Occipital lobe (tissue), 3 donors: ENCODE measurements at places on chromosomes 7 and 10. TPM values are rescaled to one million over a fixed set of nuclear protein-coding genes. Genes with fewer than 3 reads are reported as not detected.

GRCh38 chr7:90736968-90737939 is 141.1 kb downstream of the CDK14 start:
- no peak for DNase-seq

GRCh38 chr10:80139265-80139664 is 6.7 kb downstream of the PLAC9 start:
- no peak for DNase-seq

DNA sequence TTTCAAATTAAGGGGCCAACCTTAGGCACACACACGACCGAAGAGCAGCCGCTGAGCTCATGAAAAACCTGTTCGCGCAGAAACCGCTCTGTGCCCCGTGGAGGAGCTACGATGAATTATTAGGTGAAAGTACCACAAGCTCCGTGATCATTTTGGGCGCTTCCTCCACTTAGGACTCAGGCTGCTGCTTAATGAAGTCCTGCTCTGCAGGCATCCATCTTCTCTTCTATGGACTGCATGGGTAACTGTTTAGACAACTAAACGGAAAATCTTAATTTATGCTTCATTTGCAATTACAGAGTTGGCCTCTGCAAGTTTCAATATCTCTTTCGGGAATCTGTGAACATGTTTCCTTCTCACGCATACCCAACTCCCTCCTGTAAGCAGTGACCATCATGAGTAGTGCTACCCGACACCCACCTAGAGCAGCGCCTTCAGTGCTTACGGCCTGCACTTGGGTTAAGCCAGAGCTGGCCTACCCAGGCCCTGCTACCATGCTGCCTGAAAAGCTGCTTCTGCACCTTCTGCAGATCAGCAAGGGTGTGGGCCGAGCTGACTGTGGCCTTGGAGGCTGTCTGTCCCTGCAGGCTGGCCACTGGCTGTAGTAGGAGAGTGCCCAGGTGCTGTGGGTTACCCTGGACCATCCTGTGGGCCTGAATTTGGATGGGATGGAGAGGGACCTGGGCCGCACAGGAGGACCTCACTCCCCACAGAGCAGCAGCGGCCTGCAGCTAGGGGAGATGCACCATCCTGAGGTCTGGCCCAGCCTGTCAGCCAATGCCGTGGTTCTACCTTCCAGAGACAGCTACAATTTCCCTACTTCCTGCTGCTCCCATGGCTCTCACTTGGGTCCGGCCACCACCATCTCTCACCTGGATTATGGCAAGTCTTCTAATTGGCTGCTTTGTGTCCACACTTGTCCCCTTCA is 36.0 kb downstream of the GNA12 start:
- no peak for DNase-seq

PON1 gene
- total RNA-seq, result not detected

- DNase-seq, result no peak
Measured at GRCh38 chr7:89987665-89988064, 166.6 kb upstream of the STEAP1 start.

DNA sequence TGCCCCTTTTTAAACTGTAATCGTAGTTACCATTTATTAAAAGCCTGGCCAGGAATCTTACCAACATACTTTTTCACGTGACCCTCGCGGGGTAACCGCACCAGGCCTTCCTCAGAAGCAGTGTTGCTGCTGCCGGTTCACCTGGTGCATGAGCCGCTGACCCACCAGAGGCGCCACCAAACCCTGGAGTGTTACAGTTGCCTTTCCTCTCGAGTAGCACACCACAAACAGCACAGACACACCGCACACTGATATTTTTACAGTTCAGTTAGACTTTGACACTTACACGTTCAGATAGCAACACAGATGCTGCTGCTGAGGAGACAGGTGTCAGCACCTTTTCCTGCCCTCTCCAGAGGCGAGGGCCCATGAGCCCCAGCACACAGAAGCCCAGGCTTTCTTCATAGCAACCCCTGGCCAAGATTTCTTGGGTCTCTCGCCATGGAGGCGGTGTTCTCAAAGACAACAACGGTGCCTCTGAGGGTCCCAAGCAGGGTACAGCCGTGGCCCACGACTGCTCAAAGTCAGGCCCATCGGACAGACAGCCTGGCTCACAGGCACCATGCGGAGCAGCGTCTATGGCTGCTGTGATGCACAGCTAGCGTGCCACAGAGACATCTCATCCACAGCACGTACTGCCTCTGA is 123.1 kb downstream of the DIP2C start:
- no peak for DNase-seq

- DNase-seq, result no peak
Measured at GRCh38 chr7:69889976-69890351, 291.7 kb downstream of the AUTS2 start.

DNA sequence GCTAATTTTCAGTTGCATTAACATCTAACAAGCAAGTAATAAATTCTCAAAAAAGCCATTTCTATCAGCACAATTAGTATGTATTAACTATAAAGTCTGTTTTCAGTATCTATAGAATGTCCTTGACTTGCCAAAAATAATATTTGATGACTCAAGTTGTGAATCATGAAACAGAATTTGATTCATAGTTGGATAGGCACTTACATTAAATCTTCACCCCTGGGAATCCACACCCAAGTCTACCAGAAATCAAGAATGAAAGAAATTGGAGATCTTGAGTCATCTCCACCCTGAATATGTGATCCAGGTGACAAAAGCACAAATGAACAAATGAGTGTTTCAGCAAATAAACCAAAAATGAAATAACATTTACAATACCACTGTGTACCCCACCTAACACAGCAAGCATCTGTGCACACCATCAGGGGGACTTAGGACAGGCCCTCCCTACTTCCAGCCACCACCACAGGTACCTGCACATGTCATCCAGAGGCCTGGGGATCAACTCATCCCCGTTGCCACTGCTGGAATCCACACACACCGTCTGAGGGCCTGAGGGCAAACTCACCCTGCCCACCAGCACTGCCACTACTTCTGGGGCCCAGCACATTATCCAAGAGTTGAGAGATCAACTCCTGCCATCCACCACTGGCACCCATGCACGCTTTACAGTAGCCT is 160.1 kb downstream of the MTERF1 start:
- no peak for DNase-seq

BAIAP2L1 gene
- total RNA-seq, result 0.16 TPM

- DNase-seq, result no peak
Measured at GRCh38 chr10:102870221-102870620, 951 bp downstream of the AS3MT start.

COL26A1 gene
- 3.4 TPM for total RNA-seq

- no peak for DNase-seq
Measured at GRCh38 chr7:38525857-38526256, 105.3 kb downstream of the AMPH start.

RAMP3 gene
- total RNA-seq, result 4.7 TPM

HTR5A gene
- 0.62 TPM for total RNA-seq

NCOA4 gene
- total RNA-seq, result 217 TPM

- no peak for DNase-seq
Measured at GRCh38 chr10:63267414-63268148, 134.5 kb downstream of the NRBF2 start.

GRCh38 chr7:139118805-139119485 is 9.4 kb upstream of the ZC3HAV1 start:
- no peak for DNase-seq

GRCh38 chr7:73340514-73340913 is 12.6 kb downstream of the FKBP6 start:
- no peak for DNase-seq

GRCh38 chr7:81709836-81710235 is 60.0 kb downstream of the HGF start:
- DNase-seq, result no peak

- no peak for DNase-seq
Measured at GRCh38 chr7:157011333-157012112, 1.1 kb upstream of the MNX1 start.

HABP2 gene
- 0.31 TPM for total RNA-seq

DNA sequence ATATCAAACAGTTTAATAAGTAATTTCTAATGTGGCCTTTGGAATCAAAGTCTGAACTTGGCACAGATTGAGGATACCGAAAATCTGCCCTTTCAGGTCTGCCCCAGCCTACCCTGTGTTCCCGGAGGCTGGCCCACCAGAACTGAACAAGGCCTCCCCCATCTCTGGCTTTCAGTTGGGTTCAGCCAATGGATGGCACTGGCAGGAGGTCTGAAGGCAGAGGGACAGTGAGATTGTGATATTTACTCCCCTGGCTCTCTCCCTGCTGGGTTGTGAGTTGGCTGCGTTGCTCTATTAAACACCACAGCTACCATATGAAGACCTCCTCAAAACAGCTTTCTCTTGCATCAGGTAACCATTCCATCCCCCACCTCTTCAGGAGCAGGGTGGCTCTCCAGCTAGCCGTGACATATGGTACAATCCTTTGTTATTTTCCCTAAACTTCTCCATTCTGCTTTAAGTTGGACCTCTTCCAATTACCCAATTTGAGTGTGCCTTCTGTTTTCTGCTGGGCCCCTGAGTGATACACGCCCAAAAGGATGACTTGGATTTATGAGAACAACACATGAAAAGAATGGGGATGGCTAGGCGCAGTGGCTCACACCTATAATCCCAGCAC is 28.1 kb downstream of the DNMBP start:
- DNase-seq, result no peak

GRCh38 chr10:50951365-50951764 is 65.9 kb upstream of the A1CF start:
- no peak for DNase-seq

GRCh38 chr7:49488573-49488972 is 284.9 kb upstream of the VWC2 start:
- no peak for DNase-seq

GPR15LG gene
- total RNA-seq, result not detected

GRCh38 chr7:20287317-20287716 is 43.4 kb upstream of the ITGB8 start:
- DNase-seq, result no peak

DNA sequence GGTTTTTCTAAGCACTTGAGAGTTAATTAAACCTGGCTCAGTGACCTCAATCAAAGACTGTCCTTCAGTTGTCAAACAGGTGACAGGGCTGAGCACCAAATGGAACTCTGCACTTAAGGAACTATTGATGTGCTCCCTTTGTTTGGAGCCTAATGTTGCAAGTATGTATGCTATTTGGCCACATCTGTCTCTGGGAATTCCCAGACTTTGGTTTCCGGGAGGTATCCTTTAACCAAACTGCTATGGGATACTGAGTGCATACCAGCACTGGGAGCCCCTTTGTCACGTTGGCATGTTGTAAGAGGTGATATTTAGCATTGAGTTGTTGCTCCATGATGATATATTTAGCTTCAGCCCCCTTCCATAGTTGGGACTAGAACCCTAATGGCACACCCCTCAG is 25.2 kb downstream of the ASZ1 start:
- no peak for DNase-seq

DNA sequence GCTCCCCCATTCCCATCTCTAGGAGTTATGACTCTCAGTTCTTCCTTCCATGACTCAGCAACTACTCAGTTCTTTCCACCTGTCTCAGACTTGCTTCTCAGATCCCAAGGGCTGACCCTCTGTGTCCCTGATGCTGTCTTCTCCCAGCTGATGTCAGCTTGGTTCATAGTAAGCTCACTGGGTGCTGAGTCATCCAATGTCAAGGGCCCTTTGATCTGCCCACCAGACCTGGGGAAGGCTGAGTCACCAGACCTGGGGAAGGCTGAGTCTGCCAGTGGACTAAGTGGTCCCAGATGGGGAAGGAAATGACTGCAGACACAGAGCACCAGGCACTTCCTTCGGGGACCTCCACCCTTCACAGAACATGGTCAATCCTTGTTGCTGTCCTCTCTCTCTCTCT is 76.1 kb upstream of the ZEB1 start:
- no peak for DNase-seq

DNAJC12 gene
- 1.7 TPM for total RNA-seq

DNA sequence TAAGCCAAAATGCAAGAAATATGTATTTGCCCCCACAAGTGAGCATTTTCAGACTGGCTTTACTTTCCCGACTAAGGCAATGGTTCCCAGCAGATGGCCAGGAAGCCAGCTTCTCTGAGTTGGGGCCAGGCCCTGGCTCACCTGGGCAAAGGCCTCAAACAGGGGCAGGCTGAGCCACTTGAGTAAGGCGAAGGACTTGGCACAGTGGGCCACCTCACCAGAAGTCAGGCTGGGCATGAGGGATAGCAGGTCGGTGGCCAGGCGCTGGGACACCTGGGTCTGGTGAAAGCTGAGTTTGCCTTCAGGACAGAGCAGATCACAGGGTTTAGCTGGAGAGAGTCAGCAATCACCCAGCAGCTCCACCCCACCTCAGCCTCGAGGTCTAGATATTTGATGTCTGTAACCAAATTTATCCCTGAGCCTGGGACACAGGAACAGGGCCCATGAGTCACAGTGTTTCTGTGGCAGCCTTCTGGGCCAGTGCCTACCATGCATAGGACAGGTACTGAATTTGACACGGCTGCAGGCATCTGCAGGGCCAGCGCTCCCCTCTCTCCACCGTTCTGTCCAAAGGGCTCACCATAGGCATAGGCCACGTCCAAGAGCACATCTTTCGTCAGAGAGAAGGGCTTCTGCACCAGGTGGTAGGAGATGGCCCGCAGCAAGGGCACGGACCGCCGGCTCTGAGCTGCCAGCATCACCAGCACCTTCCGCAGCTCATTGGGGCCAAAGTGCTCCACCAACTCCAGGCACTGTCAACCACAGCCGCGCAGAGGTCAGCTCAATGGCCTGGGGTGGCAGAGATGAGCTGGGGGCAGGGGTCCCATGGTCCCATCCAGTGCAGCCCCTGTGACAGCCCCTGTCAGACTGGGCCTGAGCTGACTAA is 7.3 kb downstream of the TBRG4 start:
- DNase-seq, result no peak

DNA sequence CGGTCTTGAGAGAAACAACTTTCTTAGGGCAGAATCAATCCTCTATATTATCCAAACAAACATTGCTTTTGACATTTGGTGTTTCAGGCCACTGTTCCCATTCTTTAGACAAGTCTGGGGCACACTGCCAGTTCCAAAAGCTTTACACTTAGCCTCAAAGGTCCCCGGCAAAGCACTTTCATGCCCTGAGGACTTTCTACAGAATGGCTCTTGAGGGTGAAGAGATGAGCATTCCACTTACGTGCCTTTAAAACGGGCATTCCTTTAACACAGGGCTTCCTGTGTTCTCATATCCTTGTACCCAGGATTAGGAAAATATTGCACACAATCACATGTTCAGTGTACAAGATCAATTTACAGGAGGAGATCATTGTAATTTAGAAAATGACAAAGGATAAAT is 13.1 kb upstream of the TMEM213 start:
- DNase-seq, result no peak
